Stimulated activated CD4-positive, alpha-beta T cell treated with anti-CD3 and anti-CD28 coated beads, Interleukin-12 subunit alpha, Interleukin-12 subunit beta, amount 100 ng/mL, for 4 hours (primary cell): ENCODE measurements at places on chromosomes 1 and 21.

DNA sequence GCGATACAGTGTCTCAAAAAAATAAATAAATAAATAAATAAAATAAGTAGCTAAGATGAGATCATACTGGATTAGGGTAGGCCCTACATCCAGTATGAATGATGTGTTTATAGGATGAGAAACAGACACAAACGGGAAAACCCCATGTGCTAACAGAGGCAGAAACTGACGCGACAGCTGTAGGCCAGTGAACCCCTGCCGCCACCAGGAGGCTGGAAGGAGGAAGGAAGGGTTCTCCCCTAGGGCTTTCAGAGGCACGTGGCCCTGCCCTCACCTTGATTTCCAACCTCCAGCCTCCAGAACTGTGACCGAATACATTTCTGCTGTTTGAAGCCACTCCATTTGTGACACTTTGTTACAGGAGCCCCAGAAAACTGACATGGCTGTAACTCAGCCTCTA is 38.5 kb downstream of the CHD5 start:
- no peak for DNase-seq

DNA sequence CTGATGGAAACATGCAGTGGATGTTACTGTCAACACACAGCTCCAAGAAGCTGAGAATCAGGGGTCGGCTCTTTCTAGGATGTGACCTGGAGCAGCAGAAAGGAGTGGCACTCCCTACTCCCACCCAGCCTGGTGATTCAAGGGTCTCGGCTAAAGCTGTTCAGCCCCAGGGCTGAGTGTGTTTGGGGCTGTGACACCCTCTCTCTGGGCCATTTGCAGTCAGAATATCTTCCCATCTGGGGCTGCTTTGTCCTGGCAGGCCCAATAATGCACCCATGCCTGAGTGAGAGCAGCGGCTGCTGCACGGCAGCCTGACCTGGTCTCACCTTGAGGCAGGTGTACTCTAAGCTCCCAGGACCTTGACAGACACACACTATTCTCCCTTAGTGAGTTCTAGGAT is 52.5 kb upstream of the AJAP1 start:
- no peak for DNase-seq

- DNase-seq = no peak
Observed at GRCh38 chr1:98351561-98351960, 310.0 kb upstream of the SNX7 start.

DNA sequence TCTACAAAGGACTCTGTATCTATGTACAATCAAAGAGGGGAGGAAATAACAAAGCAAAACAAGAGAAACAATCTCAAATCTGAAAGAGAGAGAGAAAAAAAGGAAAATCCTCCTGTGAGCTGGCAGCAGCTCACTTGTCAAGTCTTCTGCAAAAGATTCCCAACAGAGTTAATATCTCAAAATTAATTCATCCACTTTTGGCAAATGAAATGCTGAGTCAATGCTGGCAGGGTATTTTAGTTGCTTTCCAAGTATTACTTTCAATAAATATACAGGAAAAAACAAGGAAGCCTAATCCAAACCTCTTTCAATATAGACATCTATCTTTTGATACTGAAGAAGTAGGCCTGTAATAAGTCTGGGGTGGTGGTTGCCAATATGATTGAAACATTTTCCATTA is 613.9 kb upstream of the NEGR1 start:
- no peak for DNase-seq

- no peak for DNase-seq
Observed at GRCh38 chr1:244046907-244047611, 4.0 kb upstream of the ZBTB18 start.

- no peak for DNase-seq
Observed at GRCh38 chr1:170711682-170712081, 47.8 kb downstream of the PRRX1 start.

DNA sequence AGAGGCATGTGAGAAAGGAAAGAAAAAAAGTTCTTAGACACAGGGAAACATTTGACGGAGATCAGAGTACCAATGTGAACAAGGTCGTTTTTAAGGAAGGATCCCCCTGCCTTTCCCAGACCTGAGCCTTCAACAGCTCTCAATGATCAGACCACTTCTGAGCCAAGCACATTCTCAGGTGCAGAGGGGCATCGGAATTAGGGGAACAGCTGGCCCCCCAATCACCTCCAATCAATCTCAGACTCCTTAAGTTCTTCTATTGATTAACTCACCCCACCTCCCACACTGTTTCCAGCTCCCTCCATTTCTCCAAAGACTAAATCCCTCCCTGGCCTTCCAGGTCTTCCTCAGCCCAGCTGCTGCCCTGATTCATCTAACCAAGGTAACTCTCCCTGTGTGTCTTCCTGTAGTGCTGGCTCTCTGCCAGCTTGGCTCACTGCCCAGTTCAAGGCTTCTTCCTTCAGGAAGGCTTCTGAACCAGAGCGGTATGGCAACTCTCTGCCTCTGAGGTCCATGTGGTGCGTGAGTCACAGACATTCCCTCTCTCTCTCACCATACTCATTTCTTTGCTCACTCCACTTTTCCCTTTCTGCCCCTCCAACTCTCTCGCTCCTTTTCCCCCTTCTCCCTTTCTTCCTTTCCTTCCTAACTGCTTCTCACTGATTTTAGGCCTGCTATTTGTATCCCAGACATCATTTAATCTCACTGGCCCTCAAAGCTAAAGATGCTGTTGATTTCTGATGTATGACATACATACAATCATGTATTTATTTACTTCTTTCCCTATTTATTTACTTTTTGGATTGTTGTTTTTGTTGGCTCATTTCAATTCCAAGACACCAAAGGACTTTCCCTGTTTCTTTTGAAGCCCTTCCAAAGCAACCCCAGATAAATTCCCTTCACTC is 18.1 kb downstream of the CFAP45 start:
- DNase-seq = no peak

DNA sequence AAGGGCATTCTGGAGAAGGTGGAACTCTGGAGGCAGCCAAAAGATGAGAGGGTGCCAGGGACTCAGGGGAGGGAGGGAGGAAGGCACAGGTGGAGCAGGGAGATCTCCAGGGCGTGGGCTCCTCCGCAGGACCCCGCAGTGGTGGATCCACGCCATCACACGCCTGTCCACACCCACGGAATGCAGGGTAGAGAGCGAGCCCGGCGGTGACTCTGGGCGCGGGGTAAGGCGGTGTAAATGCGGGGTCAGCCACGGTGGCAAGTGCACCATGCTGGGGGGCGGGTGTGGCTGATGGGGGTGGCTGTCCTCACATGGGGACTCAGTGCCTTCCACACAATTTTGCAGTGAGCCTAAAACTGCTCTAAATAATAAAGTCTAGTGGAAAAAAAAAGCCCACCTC is 105.1 kb upstream of the TTC34 start:
- DNase-seq = no peak

DNA sequence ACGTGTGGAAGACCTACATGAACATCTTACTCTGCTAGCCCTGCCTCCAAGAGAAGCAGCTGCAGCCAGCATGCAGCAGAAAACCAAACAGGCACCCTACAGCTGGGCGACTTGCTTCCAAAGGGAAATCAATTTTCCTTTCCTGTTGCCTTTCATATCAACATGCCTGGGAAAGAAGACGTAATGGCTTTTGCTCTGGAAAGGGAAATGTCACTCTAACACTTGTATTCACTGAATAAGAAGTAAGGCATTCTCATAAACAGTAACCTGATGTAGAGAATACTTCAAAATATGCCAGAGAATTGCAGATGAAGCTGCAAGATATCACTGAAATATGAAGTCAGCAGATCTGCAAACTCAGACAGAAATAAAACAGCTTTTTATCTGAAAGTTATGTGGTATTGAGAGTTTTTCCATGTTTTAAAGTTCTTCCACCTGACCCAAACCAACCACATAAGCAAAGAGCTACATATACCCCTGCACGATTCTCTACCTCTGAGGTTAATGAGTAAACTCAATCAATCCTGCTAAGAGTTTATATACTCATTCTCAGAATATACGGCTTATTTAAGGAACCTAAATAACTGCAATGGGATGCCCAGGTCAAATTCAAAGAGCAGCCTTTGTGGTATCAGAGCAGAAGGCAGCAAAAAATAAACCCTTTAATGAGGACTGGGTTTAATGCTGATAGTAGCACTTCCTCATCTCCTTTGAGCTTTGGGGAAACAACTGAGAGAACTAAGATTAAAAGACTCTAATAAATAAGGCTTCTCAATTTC is 150.9 kb downstream of the RERE start:
- no peak for DNase-seq

DNA sequence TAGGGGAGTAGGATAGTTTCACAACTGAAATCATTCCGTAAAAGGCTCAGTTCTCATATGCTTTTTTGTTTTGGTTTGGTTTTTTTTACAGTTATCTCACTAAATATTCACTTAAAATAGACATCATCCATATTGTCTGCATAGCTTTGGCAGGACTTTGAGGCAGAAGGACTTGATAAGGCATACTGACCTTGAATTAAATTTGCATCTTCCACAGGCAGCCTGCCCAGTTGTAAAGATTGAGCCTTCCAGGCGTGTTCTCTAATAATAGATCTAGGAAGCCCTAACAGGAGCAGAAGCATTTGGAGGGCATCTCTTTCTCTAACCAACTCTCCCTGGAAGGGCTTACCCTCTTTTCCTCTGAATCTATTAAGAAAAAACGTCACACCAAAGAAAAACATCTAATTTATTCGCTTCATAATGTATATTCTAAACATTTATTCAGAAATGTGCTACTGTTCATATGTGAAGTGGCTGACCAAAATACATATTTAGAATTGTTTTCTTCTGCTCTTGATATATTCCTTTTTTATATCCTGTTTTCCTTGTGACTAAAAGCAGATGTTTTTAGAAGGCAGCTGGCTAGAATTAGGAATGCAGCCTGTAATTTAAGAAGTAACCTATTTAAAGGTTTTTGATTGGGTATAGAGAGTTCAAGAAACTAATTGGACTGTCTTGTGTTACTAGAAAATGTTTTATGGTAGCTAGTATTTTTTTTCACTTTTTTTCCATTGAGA is 20.2 kb downstream of the DESI2 start:
- no peak for DNase-seq

DNA sequence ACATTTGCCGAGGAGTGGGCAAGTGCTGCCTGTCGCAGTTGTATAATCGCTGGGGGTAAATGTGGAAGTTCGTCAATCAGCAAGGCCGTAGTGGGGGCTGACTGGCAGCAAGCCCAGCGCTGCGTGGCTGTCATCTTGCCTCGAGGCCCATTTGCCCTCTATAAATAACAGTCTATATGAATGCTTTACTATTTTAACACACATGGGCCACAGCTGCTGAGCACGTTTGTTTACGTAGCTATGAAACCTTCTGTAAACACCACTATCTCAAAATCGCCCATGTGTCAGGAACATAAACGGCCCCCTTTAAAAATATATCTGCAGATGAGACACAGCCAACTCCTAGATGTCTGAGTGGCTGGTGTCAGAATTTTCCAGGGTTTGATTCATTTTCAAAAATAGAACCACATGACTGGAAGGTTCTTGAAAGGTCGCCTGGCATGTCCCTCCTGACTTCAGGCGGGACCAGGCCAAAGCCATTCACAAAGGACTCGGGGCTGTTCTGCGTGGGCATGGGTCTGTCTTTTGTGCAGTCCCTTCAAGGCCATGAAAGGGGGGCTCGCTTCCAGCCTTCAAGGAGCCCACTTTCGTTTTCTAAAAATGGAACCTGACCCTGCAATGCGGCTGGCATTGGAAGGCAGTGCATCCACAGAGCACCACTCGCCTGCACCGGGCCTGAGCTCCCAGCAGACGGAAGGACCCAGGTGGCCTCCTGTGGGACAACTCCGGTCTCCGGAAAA is 205.5 kb downstream of the KCNJ6 start:
- no peak for DNase-seq

GRCh38 chr1:203932556-203932955 is 71.2 kb downstream of the SNRPE start:
- DNase-seq = no peak

DNA sequence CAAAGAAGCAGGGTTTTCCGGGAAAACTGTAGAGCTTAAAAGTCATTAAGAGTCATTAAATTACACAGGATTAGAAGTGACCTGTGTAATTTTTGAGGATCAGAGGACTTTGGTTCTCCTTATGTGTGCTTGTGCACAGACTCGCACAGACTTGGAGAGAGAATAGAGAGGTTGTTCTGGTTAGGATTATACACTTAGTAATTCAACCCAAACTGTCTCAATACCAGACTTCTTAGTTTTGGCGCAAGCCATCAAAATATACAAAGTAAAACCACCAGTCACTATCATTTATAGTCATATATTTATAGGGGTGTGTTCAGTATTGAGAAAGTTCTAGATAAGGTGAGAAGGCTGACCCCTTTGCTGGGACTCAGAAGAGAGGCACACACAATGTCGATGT is 112.3 kb downstream of the HLX start:
- no peak for DNase-seq

- DNase-seq = no peak
Observed at GRCh38 chr1:40044110-40044509, 3.6 kb downstream of the CAP1 start.

- DNase-seq = no peak
Observed at GRCh38 chr1:29761159-29761928, 525.0 kb downstream of the PTPRU start.
